Thyroid gland (tissue), 4 donors: ENCODE measurements at places on chromosomes 1 and 21. TPM values are rescaled to one million over a fixed set of nuclear protein-coding genes. Genes with fewer than 3 reads are reported as not detected.
A peak's percentile ranks its signal among the peaks of the same experiment; 100 is the strongest.

DNA sequence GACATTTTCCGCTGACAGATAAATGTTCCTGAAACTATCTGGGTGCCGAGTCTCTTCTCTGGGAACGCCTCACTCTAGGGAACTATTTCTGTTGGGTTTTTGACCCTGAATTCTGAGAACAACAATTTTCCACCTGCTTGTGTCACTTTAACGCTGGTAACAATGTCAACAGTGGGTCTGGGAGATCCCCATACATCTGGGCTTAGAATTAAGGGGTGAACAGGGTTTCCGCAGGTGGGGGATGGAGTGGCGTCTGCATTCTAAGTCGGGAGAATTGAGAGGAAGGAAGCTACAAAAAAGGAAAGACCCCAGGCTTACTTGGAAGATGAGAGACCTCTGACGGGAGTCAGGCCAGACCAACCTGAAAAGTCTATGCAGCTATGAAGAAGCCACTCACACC lies 8.7 kb downstream of the CD247 start:
- H3K4me1 ChIP-seq, result no peaks in the 10 kb centered on the region
- no peaks in the 10 kb centered on the region for H3K36me3 ChIP-seq
- DNase-seq, result no peak

GRCh38 chr1:5481889-5482288 lies 510.3 kb downstream of the NPHP4 start:
- DNase-seq, result no peak
- no peaks in the 10 kb centered on the region for H3K36me3 ChIP-seq
- H3K4me3 ChIP-seq, result no peak overlapping the region
- no peaks in the 10 kb centered on the region for H3K27me3 ChIP-seq

DNA sequence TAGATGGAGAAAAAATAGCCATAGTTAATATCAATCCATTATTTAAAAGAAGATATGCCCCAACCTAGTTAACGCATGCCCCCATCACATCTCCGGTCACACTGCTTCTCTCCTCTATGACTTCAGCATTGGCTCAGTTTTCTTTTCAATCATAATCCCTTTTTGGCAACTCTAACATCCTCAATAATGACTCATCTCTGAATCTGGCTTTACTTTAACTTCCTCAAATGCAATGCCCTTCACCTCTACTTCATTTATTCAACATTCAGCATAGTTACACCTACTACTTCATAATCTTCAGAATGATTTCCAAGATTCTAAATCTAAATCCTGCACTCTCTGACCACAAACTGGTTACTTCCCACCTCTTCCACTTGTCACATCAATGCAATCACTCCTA lies 417.3 kb downstream of the USH2A start:
- no peaks in the 10 kb centered on the region for H3K27me3 ChIP-seq
- no peak for DNase-seq
- H3K27ac ChIP-seq, result no peak overlapping the region
- no peaks in the 10 kb centered on the region for H3K36me3 ChIP-seq

DNA sequence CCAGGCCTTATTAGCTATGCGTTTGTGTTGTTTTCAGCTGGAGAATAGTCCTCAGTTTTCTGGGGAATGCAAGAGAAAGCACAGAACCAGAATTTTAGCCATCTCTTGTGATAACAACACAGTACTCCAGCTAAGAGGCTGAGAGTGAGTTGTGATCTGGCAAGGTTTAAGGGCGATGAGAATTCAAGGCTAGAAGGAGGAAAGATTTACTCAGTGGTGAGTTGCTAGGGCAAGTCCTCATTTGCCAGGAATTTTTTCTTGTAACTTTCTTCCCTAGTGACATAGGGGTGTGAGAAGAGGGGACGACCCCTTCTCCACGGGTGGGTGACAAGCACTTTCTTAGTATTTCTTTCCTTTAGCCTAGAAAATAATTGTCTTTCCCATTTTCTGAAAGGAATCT lies 53.2 kb downstream of the HHAT start:
- no peaks in the 10 kb centered on the region for H3K36me3 ChIP-seq
- no peak overlapping the region for H3K4me3 ChIP-seq
- H3K27me3 ChIP-seq, result no peaks in the 10 kb centered on the region
- peak overlapping the region; percentile 46 for H3K27ac ChIP-seq
- DNase-seq, result peak; percentile 36
- H3K4me1 ChIP-seq, result peaks cover 27% of the 10 kb centered on the region

DNA sequence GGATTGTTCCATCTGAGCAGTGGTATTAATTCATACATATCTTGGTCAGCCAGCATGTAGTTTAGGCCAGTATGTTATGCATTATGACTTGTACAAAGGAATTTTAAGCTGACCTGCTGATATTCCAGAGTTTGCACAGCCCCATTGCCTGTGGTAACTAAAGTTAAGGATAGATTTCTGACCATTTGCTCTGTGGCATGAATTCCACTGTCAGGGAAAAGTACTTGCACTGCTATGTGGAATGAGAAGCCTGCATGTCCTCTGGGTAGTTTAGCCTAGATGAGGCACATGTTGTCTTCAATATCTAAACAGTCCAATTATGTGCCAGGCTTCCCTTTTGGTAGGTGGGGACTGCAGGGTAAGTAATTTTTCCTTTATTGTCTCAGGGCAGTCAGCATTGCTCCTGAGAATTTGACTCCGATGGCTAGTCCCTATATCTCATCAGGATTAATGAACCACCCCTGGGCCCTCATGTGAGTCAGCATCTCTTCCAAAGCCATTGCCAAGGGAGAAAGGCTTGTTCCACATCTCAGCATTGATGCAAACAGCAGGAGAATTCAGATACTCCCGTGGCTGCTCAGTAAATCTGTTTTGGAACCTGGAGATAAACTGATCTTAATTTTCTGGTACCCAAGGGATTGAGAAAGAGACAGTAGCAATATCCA lies 30.2 kb downstream of the NEK7 start:
- peaks cover 13% of the 10 kb centered on the region for H3K4me1 ChIP-seq
- no peak for DNase-seq
- no peak overlapping the region for H3K4me3 ChIP-seq
- H3K27ac ChIP-seq, result no peak overlapping the region
- no peaks in the 10 kb centered on the region for H3K36me3 ChIP-seq
- no peaks in the 10 kb centered on the region for H3K27me3 ChIP-seq

GRCh38 chr1:223403184-223403815 lies 10.1 kb downstream of the CCDC185 start:
- H3K27ac ChIP-seq, result no peak overlapping the region
- no peaks in the 10 kb centered on the region for H3K36me3 ChIP-seq
- no peak overlapping the region for H3K4me3 ChIP-seq
- no peak for DNase-seq
- H3K4me1 ChIP-seq, result no peaks in the 10 kb centered on the region
- no peaks in the 10 kb centered on the region for H3K27me3 ChIP-seq

TNNI3K gene
- total RNA-seq, result not detected

DNA sequence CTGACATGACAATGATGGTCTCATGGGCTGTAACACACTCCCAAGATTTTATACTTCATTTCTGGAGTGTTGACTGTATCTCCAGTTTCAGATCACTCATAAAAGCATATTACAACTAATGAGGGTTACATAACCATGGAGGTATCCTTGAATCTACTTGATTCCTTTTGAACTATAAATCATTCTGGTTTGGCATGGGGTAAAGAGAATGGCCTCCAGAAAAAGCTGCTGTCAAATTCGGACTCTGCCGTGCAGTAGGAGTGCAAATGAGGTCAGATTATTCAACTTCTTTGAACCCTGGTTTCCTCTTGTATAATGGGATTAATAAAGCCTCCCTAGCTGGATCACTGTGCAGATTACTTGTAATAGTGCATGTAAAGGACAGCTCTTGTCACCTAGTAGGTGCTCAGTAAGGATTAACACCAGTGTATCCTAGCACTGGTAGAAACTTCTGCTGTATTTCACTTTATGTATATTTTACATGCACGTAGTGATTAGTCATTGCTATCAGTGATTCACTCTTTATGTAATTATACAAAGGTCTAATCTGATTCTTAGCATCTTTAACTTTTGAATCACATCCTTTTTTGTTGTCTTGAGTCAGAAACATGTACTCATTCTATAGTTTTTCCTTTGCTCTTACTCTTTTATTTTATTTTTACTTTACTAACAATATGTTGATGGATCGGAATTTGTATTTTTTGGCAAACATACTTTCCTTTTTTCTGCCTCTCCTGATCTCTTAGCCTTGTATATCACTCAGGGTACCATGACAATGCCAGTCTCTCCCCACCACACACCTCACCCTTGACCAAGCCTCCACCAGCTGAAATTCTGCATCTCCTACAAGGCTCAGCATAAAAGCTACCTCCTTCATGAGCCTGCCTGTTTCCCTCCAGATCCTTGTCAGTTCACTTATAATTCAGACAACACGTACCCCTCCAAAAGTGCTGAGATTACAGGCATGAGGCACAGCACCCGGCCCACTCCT lies 3.2 kb downstream of the LRRC8C start:
- H3K4me1 ChIP-seq, result no peaks in the 10 kb centered on the region
- H3K4me3 ChIP-seq, result no peak overlapping the region
- H3K36me3 ChIP-seq, result no peaks in the 10 kb centered on the region
- H3K27ac ChIP-seq, result no peak overlapping the region
- no peaks in the 10 kb centered on the region for H3K27me3 ChIP-seq

- no peak overlapping the region for H3K27ac ChIP-seq
- H3K4me3 ChIP-seq, result no peak overlapping the region
- no peak for DNase-seq
- no peaks in the 10 kb centered on the region for H3K4me1 ChIP-seq
- H3K36me3 ChIP-seq, result no peaks in the 10 kb centered on the region
These were observed 12.1 kb upstream of the OLIG2 start for GRCh38 chr21:33013626-33014025.

DNA sequence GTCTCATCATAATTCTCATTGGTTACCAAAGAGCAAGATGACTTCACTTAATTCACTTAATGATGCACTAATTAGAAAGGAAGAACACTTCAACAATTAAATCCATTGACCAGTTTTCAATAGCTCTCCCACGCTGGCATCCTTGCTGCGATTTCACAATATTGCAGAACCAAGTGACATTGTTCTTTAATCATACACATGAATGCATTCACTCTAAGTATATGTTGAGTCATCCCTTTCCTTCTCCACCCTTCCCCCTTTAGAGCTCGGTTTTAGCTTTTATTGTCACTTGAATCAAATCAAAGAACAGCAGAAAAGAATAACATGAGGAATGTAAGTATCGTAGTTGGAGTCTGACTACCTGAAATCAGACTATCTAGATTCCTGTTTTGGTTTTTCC lies 233.6 kb upstream of the FMN2 start:
- H3K27ac ChIP-seq, result no peak overlapping the region
- no peaks in the 10 kb centered on the region for H3K27me3 ChIP-seq
- no peak overlapping the region for H3K4me3 ChIP-seq
- H3K36me3 ChIP-seq, result no peaks in the 10 kb centered on the region

AMPD2 gene
- total RNA-seq, result 50.2 TPM

TRIM58 gene
- 22.6 TPM for total RNA-seq

LEFTY2 gene
- not detected for total RNA-seq

SERPINC1 gene
- not detected for total RNA-seq

DNA sequence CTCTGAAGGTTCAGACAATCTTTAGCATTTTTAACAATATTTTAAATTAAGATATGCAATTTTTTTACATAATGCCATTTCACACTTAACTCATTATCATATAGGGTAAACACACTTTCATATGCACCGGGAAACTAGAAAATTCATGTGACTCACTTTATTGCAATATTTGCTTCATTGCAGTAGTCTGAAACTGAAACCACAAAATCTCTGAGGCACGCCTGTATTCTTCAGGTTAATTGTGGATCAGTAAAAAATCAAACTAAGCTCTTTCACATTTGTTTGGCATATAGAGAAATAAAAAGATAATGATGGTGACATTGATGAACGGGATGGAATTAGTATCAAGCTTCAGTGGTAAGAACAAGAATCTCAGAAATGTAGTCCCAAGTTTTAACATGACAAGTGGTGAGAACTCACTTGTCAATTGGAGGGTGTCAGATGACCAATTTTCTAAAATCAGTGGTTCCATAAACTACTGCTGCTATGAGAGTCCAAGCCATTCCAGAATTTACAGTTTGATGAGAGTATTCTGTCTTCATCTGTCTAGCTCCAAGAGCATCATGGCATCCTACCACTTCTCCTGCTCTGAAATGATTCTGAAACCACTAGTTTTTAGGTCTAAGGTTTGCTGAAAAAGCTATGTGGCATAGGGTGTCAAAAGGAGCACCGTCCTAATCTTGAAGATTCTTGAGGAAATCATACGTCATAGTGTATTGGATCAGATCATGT lies 281.0 kb downstream of the PTPRC start:
- H3K4me3 ChIP-seq, result no peak overlapping the region
- H3K27me3 ChIP-seq, result no peaks in the 10 kb centered on the region
- no peaks in the 10 kb centered on the region for H3K4me1 ChIP-seq
- H3K36me3 ChIP-seq, result no peaks in the 10 kb centered on the region
- H3K27ac ChIP-seq, result no peak overlapping the region

DPT gene
- 56.0 TPM for total RNA-seq

DNA sequence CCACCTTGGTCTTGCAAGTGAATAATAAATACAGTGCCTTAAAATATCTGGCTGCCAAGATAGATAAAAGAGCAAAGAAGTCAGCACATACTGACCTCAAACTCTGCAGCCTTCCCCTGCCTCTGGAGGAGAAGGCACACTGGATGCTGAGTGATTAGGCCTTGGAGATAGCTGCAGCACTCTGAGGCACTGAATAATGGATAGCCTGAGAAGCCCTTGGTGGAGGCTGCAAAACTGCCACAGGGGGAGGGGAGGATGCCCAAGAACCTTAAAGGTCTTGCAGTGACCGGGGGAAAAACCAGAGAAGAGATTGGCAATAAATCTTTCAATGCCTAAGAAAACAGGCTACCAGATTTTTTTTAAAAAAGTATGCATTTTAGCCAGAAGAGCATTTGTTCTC lies 167.4 kb upstream of the PRMT6 start:
- H3K27me3 ChIP-seq, result no peaks in the 10 kb centered on the region
- H3K36me3 ChIP-seq, result no peaks in the 10 kb centered on the region
- DNase-seq, result no peak

HMGCS2 gene
- 8.1 TPM for total RNA-seq

GRCh38 chr1:211372463-211372862 lies 45.8 kb downstream of the TRAF5 start:
- H3K27me3 ChIP-seq, result no peaks in the 10 kb centered on the region
- H3K27ac ChIP-seq, result no peak overlapping the region
- H3K4me3 ChIP-seq, result no peak overlapping the region
- H3K36me3 ChIP-seq, result no peaks in the 10 kb centered on the region
- peaks cover 20% of the 10 kb centered on the region for H3K4me1 ChIP-seq
